ENCODE measurements at places on chromosomes 4 and X.

DNA sequence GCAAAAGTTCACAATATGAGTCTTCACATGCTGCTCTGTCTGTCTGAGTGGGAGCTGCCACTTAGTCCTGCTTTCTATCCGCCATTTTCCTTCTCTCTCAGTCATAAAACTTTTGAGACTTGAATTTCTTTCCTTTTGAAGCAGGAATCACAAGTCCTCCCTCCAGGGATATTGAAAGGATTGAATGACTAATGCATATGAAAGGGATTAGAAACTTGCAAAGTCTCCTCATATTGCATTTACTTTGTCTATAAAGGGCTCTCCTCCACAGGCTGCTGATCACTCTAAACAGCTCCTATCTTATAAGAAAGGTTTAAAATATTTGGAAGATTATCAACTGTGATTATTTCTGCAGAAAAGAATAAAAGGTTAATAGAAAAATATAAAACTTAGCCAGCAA, 879.1 kb downstream of the ARAP2 start:
- no peak for DNase-seq

DNA sequence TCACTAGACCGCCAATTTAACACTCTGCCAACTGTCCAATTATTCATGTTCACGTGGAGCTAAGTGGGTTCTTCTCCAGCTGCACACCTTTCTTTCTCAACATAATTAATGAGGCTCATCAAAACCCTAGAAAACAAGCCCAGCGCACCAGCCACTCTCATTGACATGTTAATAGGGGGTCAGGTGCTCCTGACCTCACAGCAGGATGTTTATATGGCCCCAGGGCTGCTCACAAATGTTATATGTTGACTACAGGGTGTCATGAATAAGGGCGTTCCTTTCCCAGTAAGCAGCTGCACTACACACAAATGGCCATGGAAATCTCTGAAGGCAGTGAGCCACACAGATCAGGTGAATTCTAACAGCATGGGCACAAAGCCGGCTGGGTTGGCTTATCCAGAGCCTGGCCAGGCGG, 209.8 kb downstream of the MGST2 start:
- no peak for DNase-seq

GRCh38 chr4:153325558-153325957, 18.9 kb upstream of the MND1 start:
- no peak for DNase-seq

- no peak for DNase-seq
Measured at GRCh38 chr4:155611501-155611900, 55.1 kb upstream of the GUCY1A1 start.

GRCh38 chr4:4875147-4875546, 15.7 kb downstream of the MSX1 start:
- peak; percentile 73 for DNase-seq

GRCh38 chr4:42330002-42330592, 67.2 kb upstream of the SHISA3 start:
- no peak for DNase-seq

DNA sequence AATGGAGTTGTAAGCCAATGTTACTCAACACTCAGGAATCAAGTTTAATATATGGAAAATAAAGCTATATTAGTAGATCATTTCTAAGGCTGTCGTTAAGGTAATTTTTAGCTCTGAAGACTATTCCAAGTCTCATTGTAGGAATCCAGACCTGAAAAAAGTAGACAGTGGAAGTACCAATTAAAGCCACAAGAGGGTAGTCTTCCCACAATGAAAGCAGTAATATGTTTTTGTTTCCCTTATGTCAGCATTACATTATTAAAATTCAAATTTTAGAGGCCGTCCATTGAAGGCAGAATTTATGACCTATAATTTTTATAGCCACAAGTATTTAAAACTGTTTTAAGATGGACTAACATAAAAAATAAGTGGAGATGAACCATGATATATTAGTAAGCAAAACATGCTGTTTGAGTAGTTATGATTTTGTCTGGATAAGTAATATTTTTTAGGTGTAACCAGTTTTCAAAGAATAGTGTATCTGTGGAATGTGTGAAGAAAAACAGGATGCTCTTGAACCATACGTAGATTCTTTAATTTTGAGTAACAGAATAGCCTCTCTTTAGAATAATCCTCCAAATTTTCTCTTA, 372.6 kb upstream of the TECRL start:
- DNase-seq, result peak; percentile 46

- DNase-seq, result no peak
Measured at GRCh38 chr4:39042366-39042765, 10.2 kb upstream of the TMEM156 start.

DNA sequence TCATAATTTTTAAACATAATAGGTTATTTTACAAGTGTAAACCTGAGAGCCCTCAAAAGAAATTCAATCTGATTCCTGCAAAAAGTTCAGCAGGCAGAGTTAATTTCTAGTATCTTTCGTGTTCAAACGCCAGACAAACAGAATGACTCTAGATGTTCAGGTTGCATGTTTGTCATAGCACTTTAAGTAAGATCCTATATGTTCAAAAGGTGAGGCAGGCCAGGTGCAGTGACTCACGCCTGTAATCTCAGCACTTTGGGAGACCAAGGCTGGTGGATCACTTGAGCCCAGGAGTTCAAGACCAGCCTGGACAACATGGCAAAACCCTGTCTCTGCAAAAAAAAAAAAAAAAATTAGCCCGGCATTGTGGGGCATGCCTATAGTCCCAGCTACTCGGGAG, 1.1 kb upstream of the RASSF6 start:
- no peak for DNase-seq

DNA sequence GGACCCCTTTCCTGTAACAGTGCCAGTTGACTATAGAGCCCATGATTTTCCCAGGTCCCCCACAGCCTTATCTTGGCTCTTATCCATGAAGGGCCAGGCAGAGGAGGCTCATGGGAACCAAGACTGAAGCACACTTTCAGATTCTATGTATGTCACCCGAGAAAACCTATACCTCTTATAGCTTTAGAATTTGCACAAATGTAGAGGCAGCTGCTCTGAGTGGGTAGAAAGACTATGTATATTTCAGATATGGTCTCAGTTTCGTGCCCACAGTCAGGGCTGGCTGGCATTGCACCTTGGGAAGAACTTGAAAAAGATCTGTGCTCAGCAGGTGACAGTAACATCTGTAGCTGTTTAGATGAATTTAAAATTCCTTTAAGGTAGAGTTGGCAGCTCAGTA, 8.3 kb upstream of the LNX1 start:
- DNase-seq, result no peak

Measured in cerebellar cortex (tissue), 1 donor.